ENCODE measurements at places on chromosomes 1 and 21.
A peak's percentile ranks its signal among the peaks of the same experiment; 100 is the strongest.

DNA sequence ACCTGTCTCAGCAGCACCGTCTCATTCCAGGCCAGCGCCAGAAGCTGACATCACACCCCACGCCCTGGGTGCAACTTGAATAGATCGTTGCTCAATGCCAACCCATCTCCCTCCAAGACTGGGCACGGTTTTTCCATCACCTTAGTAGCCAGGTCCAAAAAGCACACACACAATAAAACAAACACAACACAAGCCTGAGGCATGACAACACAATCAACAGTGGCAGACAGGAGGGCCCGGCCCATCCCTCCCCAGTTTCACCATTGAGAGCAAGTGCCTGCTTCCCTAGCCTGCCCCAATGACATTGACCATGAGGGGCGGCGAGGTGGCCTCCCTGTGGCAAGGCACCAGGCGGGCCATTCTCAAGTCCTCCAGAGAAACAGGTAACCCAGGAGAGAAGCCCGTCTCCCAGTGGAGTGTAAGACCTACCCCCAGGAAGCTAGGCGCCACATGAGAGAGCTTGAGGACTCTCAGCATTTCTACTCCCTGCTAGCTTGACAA, 2.7 kb downstream of the IFFO2 start:
- DNase-seq, result no peak

- no peak for DNase-seq
Measured at GRCh38 chr1:223849352-223850254, 3.9 kb upstream of the TP53BP2 start.

- DNase-seq, result no peak
Measured at GRCh38 chr1:64948216-64948615, 18.1 kb downstream of the JAK1 start.

DNA sequence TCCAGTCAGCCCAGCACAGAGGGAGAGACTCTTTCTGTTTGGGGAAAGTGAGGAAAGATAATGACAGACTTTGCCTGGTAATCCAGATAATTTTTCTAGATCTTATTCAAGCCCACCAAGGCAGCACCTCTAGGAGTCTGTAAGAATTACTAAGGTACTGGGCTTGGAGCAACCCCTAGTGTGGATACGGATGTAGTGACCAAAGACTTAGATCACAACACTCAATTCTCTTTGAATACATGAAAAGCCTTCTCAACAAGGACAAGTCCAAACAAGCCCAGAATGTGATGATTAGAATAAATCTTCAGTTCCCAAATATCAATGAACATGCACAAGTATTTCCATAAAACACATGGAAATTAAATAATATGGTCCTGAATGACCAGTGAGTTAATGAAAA, 206.9 kb downstream of the MRPL39 start:
- DNase-seq, result no peak

DNA sequence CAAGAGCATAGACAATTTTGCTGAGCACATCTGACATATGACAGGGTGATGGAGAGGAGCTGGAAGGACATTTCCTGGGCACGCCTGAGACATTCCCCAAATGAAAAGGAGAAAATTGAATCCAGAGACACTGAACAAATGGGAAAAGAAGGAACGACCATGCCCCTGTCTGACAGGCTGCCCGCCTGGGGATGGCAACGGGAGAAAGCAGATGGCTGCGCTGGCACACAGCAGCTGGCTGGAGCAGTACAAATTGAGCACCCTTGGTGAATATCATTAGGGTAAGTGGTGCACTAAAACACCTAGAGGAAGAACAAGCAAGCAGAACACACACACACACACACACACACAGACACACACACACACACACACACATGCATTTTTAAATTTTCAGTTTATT, 174.3 kb upstream of the DUSP10 start:
- DNase-seq, result no peak

GRCh38 chr1:6198646-6199297, 623 bp downstream of the RPL22 start:
- DNase-seq, result no peak

GRCh38 chr1:21278208-21278859, 11.9 kb downstream of the ECE1 start:
- no peak for DNase-seq

GRCh38 chr21:17352996-17353655, 159.7 kb upstream of the CXADR start:
- DNase-seq, result no peak

DNA sequence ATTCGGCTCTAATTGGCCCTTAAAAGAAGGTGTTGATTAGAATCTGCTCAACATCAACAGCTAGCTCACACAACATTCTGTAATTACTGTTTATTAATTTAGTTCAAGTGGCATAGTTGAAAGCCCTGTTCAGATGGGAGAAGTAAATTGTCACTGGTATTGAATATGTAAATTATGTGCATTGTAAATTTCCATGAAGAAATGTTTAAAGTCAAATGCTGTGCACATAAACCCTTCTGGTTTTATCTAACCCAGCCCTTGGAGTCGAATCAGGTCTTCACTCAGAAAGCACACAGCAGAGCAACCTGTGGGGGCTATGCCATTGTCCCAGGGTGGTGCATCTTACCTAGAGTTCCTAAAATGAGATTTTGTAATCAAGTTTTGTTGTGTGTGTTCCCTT, 65.4 kb upstream of the LMO4 start:
- DNase-seq, result no peak

- no peak for DNase-seq
Measured at GRCh38 chr1:10916311-10916710, 96.1 kb upstream of the TARDBP start.

DNA sequence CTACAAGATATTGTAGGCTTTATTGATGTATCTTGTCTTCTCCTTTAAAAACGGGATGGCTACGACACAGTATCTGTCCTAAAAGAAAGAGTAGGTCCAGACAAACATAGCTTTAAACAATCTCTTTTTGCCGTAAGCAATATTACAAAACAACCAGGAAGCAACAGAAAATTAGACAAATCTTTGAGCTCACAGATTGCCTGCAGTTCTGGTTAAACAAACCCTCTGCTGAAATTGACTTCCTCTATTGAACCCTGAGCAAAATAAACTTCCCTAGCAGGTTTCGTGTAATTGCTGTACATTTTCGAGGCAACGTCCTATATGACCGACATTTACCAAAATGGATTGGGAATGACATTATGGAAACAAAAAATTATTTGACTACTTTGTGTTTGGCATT, 50.6 kb downstream of the CHML start:
- no peak for DNase-seq

- peak; percentile 50 for DNase-seq
Measured at GRCh38 chr1:154221278-154222001, 685 bp downstream of the UBAP2L start.

- no peak for DNase-seq
Measured at GRCh38 chr1:40838980-40839942, 22.9 kb downstream of the CITED4 start.

- DNase-seq, result no peak
Measured at GRCh38 chr1:32767641-32768040, 49.5 kb downstream of the YARS1 start.

- DNase-seq, result no peak
Measured at GRCh38 chr1:121566346-121566745, 381.6 kb downstream of the SRGAP2C start.

DNA sequence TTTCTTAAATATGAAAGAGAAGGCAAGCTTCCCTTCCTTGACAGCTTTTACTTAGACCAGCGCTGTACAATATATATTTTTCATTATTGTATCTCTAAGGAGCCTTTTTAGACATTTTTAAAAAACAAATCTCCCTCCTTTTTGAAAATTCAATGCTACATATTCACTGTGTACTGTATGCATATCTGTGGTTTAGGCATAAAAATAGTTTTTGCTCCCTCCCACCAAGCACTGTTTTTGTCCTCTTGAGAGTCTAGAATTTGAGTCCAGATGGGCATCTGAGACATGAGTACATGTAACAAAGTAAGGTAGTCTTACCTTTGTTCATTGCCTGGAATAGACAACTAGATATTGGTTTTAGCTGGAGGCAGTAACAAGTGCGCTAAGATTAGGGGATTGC, 488.5 kb upstream of the RUNX1 start:
- DNase-seq, result no peak

DNA sequence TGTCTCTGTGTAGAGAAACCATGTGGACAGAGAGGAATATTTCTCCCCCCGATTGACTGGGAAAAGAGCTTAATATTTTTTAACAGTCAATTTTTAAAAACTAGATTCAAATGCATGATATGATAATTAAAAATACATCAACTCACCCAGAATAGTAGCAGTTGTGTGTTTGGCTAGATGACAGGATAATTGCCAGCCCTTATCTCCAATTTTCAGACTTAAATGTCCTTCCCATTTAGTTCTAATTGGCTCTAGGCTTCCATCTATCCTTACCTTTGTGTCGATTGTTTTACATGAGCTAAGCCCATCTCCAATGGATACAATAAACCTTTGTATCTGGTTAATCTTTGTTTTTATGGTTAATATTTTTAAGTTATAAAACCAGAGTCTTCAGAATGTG, 23.9 kb upstream of the KIAA0040 start:
- no peak for DNase-seq

- no peak for DNase-seq
Measured at GRCh38 chr1:169466259-169467230, 19.2 kb downstream of the SLC19A2 start.

DNA sequence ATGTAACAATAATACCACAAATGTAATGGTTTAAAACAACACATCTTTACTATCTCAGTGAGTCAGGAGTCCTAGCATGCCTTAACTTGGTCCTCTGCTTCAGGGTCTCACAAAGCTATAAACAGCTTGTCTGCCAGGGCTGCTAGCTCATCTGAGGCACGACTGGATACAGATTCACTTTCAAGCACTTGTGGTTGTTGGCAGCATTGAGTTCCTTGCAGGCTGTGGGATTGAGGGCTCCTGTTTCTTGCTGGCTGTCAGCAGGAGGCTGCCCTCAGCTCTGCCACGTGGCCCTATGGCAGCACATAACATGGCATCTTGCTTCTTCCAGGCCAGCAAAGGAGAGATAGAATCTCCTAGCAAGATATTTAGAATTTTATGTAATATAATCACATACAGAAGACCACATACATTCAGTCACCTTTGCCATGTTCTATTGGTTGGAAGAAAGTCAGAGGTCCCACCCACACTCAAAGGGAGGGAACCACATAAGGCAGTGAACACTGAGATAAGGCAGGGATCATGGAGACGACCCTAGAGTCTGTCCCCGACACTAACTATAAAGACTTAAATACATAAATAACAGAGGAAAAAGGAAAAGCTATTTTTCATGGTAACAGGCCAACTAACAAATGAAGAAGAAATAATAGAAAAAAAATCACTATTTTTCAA, 18.9 kb upstream of the IPP start:
- no peak for DNase-seq

DNA sequence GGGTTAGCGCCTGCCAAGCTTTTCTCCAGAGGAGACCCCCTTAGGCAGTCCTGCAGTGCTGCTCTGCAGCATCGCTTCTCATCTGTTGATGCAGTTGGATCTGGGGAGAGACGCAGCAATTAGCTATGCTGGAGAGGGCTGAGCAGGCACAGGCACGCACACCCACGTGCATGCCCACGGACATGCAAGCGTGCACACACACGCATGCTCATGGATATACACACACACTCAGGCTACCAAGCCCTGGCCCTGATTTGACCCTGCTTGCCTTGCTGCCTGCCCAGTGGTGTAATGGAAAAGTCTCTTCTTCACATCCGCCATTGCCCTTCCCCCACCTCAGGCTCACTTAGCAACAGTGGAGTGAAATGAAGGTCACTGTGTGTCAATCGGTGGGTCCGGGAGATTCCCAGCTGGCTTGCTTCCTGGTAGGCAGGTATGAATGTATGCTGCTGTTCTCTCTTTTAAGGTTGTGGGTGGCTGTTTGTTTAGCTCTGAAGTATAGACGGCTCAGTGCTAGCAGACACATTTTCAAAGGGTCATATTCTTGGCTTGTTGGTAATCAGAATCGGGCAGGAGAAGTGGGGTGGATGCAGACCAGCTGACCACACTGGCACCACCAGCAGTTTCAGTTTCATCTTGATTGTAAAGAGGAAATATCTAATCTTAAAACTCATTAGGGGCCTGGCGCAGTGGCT, 9.5 kb downstream of the ATP1B1 start:
- peak; percentile 54 for DNase-seq

GRCh38 chr1:217009376-217009775, 286.1 kb upstream of the ESRRG start:
- no peak for DNase-seq

- DNase-seq, result no peak
Measured at GRCh38 chr1:70220015-70220414, 1.2 kb upstream of the SRSF11 start.

GRCh38 chr1:168892931-168893330, 163.9 kb upstream of the DPT start:
- DNase-seq, result no peak

GRCh38 chr1:167904652-167905130, 9.2 kb downstream of the ADCY10 start:
- DNase-seq, result no peak
